ENCODE measurements at places on chromosomes 11 and 22.

- no peak for DNase-seq
These were observed 21.6 kb downstream of the MGAT3 start for GRCh38 chr22:39478441-39478850.

DNA sequence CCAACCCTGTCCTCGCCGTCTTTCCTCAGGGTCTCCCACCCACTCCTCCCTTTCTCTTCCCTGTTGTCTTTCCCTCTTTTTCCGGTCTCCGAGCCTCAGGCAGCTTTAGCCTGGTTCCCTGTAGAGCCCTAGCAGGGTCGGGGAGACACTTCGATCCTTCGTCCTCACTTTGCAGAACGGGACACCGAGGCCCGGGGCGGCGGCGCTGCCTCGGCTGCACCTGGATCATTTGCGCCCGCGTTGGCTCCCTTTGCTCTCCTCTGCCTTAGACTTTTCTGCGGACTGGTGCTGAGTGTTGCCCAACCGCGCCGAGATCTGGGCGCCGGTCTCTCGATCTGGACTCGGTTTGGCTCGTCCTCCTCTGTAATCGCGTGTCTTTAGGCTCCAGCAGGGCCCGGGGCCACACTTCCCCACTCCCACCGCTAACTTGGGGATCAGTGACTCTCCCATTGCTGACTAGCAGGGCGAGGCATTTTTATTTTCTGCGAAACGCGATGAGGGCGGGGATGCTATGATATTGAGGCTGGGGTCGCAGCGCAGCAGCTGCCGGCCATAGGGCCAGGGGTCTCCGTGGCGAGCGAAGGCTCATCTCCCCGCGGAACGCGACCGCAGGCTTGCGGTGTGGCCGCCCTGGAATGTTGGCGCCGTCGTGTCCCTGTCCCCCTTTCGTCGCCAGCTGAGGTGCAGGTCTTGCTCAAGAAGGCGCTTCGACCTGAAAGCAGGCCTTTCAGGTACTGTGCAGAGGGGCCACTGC, 1.6 kb upstream of the E2F8 start:
- DNase-seq, result no peak

GRCh38 chr22:46476547-46476941, 60.9 kb downstream of the CELSR1 start:
- peak; percentile 8 for DNase-seq

DNA sequence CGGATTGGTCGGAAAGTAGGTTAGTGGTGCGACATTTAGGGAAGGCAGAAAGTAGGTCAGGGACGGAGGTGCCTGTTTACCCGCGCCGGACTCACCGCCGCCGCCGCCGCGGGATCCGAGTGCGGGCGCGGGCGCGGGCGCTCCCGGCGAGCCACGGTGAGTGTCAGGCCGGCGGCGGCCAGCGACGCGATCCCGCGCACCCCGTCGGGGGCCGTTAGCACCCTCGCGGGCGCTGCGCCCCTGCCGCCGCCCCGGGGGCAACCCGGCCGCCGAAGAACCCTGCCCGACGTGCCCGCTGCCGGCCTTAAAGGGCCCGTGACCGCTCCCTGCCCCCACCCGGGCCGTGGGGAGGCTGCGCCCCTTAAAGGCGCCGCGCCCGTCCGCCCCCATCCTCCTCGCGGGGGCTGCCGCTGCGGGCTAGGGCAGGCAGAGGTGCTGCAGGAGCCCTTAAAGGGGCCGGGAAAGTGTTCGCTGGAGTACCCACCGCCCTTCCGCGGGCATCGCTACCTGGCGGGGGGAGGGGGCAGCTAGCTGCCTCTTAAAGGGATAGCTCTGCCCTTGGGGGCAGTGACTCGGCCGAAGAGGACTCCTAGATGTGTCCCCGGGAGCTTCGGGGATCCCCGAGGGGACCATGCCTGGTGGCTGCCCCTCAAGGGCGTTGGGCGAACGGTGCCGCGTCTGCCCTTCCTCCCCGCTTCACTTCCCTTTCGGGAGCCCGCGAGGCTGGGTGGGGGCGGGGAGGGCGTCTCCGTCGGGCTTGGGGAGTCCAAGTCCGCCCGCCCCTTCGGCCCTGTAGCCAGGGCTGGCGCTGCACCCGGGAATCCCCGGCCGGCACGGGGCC, at the start of gene BMAL1:
TSS of gene BMAL1 (plus strand) at position 23 of the 841 bp plus-strand sequence. CDS start 76,519 bp downstream, outside the sequence.
- DNase-seq, result no peak

DNA sequence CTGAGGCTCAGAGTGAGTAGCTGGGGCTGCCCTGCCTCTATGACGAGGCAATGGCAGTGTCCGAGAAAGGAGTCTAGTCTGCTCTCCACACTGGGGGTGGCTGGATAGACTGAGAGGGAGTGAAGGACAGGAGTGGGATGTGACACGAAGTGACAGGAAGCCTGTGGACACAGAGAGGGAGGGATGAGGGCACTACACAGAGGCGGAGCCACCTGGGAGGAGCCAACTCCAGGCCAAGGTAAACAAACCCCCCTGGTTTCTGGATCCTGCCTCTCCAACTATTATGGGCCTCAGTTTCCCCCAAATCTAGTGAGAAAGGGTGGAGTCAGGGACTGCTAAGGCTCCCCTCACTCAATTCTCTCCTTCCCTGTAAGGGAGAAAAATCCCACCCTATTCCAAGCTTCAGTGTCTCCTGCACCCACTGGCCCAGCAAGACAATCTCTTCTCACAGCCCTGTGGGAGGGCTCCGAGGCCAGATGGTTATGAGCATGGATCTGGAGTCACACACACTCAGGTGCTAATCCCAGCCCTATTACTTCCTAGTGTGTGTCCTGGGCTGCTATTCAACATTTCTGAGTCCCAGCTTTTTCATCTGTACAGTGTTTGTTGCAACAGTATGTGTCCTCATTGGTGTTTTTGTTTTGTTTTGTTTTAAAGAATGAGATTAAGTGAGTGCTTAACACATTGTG, 24.9 kb downstream of the ASPHD2 start:
- DNase-seq, result no peak
